ENCODE measurements at places on chromosomes 5 and 9.
A peak's percentile ranks its signal among the peaks of the same experiment; 100 is the strongest.

GRCh38 chr9:130845254-130845653 is 10.2 kb downstream of the ABL1 start:
- DNase-seq: no peak

GRCh38 chr9:83247732-83248131 is 184.8 kb upstream of the RASEF start:
- no peak for DNase-seq

DNA sequence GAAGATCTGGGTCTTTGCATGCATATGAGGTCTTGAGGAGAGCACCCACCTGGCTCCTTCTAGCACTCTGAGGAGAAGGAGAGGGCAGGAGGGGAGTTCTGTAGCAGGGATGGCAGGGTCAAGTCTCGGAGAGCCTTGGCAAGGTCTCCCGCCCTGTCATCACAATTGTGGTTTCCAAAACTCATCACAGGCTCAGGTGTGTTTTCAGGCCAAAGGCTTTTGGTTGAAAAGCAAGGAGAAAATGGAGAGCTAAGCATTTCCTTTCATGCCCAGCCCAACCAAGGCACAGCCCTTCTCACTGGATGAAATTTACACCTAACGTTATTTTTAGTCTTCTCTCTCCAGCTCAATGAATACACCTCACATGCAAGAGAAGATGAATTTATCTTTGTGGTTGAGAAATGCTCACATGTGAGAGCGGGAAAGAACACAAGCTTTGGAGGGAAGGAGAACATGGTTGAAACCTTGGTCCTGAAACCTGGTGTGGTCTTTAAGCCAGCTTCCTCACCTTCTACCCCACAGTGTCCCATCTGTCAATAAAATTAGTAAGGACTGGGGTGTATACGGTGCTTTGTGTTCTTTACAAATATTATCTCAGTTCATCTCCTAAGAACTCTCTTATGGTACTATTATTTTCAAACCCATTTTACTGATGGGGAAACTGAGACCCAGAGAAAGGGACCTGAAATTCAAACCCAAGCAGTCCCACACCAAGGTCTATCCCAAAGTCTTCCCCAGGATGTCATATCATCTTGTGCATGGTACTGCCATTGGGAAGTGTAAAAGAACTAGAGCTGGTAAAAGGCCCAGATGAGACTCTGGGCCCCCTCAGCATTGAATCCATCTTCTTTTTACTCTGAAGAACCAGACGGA is 47.8 kb upstream of the CPEB4 start:
- no peak for DNase-seq

DNA sequence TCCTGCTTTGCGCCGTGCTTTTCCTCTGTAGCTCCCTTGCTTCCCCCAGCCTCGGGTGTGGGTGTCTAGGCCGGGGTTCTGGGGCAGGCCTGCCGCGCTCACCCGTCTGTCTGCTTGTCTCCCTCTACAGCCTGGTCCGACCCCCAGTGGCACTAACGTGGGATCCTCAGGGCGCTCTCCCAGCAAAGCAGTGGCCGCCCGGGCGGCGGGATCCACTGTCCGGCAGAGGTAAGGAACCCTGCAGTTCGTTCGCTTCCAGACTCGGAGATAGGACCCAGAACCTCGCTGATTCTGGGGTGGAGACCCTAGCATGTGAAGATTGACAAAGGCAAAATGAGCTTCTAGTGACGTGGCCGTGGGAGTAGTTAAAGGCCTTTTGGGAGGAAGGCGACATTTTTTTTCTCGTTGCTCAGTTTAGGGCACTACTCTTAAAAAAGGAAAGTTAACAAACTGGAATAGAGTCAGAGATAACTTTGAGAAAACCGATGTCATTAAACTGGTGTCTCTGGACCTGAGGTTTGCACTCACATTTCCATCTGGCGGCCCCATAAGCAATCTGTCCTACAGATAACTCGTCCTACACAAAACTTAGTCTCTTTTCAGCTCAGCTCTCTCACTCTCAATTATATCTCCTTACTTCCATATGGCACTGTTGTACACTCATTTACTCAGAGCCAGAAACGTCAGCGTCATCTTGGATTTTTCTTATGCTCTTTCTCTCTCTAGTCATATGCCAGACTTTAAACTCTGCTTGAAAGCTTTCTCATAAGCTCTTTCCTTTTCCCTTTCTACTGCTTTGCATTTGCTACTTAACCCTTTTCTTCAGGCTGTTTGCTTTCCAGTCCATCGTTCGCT is 561 bp downstream of the SEC61B start:
- DNase-seq: peak; percentile 54
